ENCODE measurements at places on chromosomes 11 and 22.

DNA sequence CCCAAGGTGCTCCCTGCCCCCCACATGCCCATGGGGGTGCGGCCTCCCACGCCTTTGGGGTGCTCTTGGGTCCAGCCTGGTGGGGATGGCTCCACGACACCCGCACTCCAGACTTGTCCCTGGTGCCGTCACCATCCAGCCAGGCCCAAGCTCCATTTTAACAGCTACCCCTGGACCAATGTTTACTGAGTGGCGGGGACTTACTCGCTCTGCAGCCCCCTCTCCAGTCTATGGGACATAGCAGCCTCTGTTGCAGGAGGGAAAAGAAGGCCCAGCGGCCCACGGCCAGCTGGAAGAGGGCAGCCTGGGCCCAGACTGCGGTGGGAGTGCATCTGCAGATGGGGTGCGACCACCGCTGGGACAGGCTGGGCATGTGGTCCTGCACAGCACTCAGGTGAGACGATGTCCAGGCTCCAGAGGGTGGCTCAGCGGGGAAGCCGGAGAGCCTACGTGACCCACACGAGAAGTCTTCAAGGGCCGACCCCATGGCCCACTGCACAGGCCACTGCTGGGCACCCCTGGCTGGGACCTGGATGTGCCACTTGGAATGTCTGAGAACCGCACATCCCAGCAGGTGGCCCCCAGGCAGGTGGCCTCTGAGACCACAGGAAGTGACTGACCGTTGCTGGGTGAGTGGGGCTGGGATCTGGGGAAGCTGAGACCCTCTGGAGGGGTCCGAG lies 18.1 kb downstream of the IL17REL start:
- DNase-seq: no peak

DNA sequence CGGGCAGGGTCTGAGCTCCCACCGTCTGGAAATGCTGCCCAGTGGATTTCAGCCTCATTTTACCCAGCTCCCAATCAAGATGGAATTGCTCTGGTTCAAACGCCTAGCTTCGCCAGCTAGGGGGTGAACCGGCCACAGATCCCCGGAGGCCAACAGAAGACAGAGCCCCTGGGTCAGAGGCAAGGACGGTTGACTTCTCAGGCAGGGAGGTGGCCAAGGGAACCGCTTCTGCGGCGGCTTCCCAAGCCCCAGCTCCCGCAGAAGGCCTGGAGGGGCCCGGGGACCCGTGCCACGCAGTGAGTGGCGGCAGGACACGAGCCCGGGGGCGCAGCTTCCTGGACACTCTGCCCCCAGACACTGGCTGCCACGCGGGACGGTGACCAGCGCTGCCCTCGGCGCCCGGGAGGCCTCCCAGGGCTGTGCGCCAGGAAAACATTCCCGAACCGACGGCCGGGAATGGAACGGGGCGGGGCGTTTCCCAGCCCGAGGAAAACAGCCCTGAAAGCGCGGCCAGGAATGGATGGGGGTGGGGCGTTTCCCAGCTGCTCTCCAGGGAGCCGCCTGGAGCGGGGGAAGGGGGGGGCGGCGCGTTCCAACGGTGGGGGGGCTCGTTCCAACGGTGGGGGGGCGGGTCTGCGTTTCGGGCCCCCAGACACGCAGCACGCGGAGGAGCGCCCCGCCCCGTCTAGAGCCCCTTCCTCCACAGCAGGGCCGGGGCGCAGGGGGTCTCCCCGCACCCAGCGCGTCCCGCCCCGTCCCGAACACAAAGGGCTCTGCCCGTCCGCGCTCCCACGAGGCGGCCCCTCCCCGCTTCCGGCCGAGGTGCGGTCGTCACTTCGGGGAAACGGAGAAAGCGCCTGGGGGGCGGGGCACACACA lies 13.5 kb upstream of the B4GALNT4 start:
- peak; percentile 93 for DNase-seq

DNA sequence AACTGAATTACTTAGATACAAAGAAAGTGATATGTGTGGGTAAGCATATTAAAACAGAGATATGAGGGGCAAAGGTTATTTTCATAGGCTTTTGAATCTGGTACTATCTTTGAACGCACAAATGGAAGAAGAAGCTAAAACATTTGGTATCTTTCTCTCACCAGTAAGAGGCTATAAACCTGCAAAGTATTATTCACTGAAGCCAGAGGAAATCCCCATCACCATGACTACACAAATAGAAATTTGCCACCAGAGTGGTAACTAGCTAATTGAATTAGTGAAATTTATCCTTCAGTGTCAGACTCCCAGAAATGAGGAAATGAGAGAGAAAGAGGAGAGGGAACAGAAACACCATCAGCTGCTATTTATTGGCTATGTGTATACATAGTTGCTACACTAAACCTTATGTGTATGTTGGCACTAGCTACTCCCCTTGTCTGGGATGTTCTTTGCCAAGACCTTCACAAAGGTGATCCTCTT lies 503.4 kb downstream of the DLG2 start:
- DNase-seq: no peak

DNA sequence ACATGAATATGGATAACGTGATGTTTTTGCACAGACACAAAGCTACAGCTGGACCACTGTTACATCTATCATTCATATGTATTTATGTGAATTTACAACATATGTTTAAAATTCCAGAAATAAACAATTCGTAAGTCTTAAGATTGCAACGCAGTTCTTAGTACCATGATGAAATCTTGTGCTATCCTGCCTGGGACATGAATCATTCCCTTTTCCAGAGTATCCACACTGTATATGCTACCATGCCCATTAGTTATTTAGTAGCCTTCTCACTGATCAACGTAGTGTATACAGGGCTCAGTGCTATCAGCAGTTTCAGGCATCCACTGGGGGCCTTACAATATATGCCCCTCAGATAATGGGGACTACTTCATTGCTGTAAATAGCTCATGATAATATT lies 4.3 kb downstream of the ATL3 start:
- DNase-seq: peak; percentile 53

GRCh38 chr11:76148231-76148630 lies 58.1 kb downstream of the WNT11 start:
- DNase-seq: no peak

DNA sequence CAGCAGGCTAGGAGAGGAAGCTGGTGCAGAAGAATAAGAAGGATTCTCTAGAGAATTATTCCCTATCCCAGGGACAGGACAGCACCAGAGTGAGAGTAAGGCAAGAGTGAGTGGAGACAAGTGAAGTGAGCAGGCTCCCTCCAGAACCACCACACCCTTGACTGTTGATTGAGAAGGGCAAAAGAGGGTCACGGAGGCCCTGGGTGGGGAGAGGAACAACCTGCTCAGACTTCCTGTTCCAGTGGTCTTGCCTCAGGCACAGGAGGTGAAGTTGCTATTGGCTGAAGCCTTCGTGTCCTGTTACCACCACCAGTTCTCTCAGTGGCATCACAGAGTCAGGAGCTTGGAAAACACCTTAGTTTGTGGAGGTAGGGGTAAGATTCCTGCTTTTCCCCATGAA lies 51.7 kb upstream of the CCDC89 start:
- DNase-seq: no peak

DNA sequence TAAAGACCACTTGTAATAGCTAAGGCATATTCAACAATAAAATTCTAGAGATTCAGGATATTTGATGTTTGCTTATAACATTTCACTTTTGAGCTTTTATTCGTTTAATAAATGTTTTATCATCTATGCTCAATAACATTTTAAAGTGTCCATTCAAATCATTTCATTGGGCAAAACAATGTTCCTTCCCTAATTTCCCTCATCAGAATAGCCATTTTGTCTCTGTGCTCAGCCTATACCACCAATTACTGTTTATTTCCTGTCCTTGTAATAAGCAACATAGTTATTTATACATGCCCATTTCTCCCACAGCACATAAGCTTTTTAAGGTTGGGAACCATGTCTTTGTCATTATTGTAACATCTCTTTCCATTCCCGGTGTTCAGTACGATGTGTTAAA lies 1.3 kb upstream of the SC5D start:
- no peak for DNase-seq

DNA sequence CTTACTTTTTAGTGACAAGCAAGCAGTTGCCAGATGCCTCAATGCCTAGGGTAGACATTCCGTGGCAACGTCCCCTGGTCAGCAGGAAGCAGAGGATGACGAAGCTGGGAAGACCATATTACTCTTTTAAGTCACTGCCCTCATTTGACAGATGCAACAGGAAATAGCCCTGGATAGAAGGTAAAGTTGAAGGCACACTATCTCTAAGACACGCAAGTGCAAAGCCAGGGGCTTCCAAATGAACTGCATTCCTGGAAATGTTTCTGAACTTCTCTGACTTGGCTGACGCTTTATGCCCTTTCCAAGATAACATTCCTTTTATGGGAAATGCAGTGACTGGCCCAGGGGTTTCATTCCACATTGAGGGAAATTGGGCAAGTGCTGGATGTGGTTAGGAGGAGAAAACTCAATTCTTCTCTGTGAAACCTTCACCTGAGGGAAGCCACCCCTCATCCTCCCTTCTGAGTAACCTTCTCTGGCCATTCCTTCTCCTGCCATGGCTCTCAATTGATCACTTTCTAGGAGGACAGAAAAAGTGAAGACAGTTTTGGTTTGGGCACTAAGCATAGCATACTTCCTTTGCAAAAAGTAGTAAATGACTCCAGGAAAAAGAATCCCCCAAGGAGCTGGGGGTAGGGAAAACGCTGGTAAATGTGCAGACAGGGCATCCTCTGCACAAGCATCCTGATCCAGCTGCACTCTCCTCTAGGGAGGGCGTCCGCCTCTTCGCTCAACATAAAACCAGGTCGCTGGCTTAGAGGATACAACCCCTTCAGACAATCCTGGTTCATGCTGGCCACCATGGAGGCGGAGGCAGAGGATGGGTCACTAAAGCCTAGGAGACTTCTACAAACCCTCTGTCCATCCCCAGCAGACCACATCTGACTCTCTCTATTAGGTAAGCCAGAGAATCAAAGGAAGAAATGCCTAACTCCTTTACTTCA lies 14.5 kb downstream of the PCSK7 start:
- peak; percentile 95 for DNase-seq
